Stimulated activated naive CD4-positive, alpha-beta T cell treated with Interleukin-2 at 50 U/mL for 16 hours (primary cell): ENCODE measurements at places on chromosomes 5 and 9.

GRCh38 chr5:93724791-93725190 is 16.6 kb downstream of the POU5F2 start:
- DNase-seq = no peak

DNA sequence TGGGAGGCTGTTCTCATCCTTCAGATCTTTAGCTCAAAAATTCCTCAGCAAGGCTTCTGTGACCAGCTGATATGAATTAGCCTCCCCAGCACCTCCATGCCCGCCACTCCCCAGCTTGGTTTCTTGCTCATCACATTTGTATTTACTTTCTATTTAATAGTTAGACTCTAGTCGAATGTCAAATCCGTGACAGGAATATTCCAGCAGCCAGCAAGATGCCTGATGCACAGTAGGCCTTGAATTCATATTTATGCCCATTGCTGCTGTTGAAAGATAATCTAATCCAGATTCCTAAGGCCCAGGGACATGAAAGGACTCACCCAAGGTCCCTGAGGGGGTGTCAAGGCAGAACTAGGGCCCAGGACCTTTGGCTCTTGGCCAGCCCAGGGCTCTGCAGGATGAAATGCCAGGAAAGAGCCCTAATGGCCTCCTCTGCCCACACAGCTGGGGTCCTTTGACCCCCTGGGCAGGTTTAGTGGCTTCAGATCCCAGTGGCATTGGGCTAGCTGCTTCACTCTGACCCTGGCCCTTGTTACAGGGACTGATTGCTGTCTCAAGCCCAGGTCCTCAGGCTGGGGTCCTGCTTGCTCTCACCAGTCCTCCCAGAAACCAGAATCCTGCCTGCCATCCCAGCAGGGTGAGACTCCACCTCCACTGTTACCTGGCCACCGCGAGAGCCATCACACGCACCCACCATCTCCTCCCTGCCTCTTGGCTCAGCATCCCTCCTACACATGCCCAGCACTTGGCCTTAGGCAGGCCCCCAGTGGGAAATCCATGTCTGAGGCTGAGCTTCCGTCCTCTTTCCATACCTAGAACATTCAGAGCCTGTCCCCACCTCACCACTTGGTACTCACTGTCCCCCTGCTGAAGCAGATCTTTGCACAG is 7.3 kb downstream of the CSF1R start:
- DNase-seq = no peak

DNA sequence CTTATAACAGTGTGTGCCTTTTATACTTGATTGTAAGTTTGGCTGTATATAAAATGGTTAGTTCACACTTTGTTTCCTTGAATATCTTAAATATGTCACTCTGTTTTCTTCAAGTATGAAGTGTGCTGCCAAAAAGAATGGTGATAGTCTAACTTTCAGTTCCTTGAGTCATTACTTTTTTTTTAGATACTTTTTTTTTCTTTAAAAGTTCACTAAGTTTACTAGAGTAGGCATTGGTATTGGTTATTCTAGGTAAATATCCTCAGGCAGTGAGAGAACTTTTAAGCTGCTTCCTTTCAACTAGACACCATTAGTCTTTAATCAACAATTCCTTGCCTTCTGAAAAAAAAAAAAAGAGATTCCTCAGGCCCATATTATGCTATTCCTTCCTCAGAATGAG is 41.9 kb downstream of the SPEF2 start:
- no peak for DNase-seq

GRCh38 chr9:133356391-133357091 is at the start of the genes SURF1 and SURF2:
Gene SURF1, minus strand, starts transcription at chr9:133356487. Its CDS starts 34 bp downstream, at chr9:133356453.
Gene SURF2, plus strand, starts transcription at chr9:133356550. Its CDS starts 43 bp downstream, at chr9:133356593.
- DNase-seq = peak; percentile 91

DNA sequence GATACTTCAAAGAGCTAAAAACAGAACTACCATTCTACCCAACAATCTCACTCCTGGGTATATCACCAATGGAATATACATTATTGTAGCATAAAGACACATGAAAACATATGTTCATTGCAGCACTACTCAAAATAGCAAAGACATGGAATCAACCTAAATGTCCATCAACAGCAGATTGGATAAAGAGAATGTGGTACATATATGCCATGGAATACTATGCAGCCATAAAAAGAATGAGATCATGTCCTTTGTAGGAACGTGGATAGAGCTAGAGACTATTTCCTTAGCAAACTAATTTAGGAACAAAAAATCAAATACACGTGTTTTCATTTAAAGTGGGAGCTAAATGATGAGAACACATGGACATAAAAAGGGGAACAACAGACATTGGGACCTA is 247.9 kb upstream of the VLDLR start:
- no peak for DNase-seq

- no peak for DNase-seq
Observed at GRCh38 chr9:37953206-37953774, 49.4 kb upstream of the SLC25A51 start.

GRCh38 chr9:114911167-114911821 is 19.1 kb downstream of the TNFSF8 start:
- DNase-seq = no peak

DNA sequence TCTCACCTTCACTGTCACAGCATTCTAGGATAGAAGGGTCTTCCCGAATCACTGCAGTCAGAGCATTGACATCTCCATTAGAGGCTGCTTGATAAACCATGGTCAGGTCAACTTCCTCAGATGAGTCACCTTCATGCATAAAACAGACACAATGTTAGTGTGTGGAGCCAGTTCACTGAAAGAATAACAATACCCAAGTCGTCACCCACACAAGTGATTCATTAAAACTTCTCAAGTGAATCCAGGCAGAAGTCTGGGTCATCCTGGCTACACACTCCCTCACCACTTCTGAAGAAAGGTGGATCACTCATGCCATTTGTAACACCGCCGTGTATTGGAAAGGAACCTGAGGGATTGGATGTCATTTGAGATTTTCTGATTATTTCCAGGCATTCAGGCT is 49.6 kb downstream of the ANKRD55 start:
- no peak for DNase-seq

DNA sequence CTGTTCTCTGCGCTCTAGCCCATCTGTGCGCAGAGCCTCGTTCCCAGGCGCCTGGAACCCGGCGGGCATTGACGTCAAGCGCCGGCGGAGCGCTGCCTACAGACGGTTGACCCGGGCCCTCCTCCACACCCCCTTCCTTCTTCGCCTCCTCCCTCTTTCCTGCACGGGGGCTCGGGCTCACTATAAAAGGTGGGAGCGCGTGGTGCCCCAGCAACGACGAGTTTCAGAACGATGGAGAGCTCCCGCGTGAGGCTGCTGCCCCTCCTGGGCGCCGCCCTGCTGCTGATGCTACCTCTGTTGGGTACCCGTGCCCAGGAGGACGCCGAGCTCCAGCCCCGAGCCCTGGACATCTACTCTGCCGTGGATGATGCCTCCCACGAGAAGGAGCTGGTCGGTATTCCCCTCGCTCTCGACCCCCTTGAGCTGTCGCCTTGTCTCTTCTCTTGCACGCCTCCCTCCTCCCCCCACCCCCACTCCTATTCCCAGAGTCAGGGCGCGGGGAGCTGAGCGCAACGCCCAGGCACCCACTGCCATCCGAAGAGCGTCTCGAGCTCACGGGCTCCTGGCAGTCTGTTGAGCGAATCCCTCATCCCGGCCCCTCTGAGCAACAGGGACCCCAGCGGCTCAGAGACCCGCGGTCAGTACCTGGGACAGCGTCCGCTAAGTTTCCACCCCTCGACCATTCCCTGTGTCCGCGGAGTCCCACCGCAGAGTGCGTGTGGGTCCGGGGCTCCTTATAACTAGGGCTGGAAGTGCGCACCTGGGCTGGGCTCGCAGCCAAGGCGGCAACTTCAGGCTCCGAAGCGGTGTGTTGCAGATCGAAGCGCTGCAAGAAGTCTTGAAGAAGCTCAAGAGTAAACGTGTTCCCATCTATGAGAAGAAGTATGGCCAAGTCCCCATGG is at the start of gene CARTPT:
Gene CARTPT, plus strand, starts transcription at position 213 of the 902 bp plus-strand sequence. Its CDS starts 19 bp downstream, at position 232.
- DNase-seq = no peak

- no peak for DNase-seq
Observed at GRCh38 chr9:136020671-136021070, 59.5 kb upstream of the UBAC1 start.

GRCh38 chr5:39547553-39548154 is 122.9 kb upstream of the DAB2 start:
- no peak for DNase-seq

DNA sequence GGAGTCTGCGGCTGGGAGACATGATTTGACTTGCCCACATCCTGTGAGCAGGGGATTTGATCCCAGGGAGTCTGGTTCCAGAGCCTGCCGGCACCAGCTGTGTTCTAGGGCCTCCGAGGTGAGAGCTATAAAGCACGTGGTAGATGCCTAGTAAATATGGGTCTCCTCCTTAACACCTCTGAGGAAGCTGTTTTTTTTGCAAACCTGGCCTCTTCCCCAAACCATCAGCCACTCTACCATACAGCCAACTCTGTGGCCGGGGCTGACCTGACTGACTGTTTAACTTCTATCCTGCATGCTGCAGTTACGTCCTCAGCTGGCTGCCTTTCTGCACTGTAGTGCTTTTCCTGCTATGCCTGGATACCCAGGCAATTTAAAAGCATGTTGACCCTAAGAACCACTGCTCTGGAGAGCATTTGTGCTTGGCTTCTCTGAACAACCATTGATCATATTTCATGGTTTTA is 220.5 kb downstream of the SLIT3 start:
- no peak for DNase-seq

GRCh38 chr9:19728101-19728500 is 60.7 kb downstream of the SLC24A2 start:
- DNase-seq = no peak

DNA sequence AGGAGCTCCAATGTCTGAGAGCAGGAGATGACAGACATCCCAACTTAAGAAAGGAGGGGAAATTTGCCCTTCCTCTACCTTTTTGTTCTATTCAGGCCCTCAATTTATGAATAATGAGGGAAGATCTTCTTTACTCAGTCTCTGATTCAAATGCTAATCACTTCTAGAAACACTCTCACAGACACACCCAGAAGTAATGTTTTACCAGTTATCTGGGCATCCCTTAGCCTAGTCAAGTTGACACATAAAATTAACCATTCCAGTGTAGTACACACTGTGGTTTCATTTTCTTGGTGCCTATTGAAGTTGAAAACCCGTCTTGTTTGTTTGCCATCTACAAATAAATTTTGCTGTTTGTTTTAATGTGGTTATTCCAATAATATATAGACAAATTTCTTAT is 167.6 kb downstream of the PCSK1 start:
- DNase-seq = no peak

DNA sequence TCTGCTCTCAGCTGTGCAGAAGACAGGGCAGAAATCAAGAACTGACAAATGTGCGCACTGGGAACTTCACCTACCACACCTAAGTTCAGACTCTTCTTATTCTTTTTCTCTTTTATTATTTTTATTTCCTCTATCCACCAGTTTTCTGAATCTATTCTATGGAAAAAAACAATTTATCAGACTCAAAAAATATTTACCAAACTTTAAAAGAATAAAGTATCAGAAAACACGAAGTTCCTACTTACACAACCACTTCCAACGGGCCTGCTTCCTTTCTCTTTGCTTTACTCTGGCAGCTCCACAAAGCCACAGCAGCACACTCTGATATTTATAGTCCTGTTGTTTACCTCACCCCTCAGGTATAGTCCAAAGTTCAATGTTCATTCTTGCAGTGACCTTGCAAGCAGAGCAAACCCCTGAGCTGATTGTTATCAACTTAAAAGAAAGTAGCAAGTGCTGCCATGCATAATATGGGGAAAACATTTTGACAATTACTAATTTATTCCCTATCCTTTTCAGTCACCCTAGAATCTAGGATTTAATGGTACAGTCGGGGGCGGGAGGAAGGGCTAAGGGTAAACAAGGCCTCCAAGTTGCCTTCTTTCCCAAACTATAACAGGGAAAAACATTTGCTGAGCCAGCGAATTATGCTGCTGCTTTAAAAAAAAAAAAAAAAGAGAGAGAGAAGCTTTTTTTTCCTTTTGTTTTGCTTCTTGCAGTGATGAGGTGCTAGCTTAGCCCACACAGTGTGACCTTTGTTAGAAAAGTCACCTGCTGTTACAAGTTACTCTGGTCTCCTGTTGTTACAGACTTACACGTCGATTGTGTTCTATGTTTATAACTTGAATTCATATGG is at the start of gene SELENOP:
Gene SELENOP, minus strand, starts transcription at position 302 of the 856 bp plus-strand sequence. CDS start 3,539 bp downstream, outside the sequence.
- DNase-seq = no peak

DNA sequence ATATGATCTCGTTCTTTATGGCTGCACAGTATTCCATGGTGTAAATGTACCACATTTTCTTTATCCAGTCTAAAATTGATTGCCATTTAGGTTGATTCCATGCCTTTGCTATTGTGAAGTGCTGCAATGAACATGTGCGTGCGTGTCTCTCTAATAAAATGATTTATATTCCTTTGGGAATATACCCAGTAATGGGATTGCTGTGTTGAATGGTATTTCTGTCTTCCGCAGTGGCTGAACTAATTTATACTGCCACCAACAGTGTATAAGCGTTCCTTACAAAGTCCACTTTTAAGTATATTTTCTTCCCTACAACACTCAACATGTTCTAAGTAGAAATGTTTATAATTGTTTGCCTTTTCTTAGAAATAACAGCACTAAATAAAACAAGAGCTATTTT is 521.9 kb downstream of the DTWD2 start:
- no peak for DNase-seq

- no peak for DNase-seq
Observed at GRCh38 chr9:100465761-100466160, 7.2 kb upstream of the TMEFF1 start.

GRCh38 chr9:81224166-81225081 is 464.9 kb downstream of the TLE1 start:
- DNase-seq = no peak

DNA sequence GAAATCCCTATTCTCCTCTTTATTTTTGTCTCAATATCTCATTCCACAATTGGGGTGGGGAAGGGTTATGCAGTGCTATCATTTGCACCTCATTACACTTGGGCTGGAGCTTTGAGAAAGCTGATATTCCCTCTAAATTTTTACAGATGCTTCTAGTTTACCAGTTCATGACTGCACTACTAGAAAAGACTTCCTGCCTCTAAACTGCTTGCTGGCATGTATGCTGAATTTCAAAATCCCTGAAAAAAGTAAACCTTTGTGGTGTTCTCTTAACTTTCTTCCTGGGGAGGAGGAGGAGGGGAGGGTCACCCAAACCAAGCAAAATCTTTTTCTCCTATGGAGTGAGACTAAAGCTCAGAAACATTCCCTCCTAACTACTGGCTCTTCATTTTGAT is 45.1 kb downstream of the BNC2 start:
- DNase-seq = no peak

- no peak for DNase-seq
Observed at GRCh38 chr9:124781967-124782660, 5.2 kb downstream of the OLFML2A start.

- DNase-seq = no peak
Observed at GRCh38 chr5:90168399-90168798, 241.2 kb downstream of the CETN3 start.

GRCh38 chr5:67027171-67027570 is 169.4 kb downstream of the CD180 start:
- no peak for DNase-seq

- no peak for DNase-seq
Observed at GRCh38 chr5:59673438-59674058, 220.0 kb downstream of the PDE4D start.
